Globus pallidus (tissue), 1 donor: ENCODE measurements at places on chromosomes 6 and 20.

GRCh38 chr6:36641543-36641942 is 37.0 kb upstream of the CDKN1A start:
- DNase-seq: no peak

GRCh38 chr6:106165885-106166485 is 79.8 kb downstream of the PRDM1 start:
- no peak for DNase-seq

DNA sequence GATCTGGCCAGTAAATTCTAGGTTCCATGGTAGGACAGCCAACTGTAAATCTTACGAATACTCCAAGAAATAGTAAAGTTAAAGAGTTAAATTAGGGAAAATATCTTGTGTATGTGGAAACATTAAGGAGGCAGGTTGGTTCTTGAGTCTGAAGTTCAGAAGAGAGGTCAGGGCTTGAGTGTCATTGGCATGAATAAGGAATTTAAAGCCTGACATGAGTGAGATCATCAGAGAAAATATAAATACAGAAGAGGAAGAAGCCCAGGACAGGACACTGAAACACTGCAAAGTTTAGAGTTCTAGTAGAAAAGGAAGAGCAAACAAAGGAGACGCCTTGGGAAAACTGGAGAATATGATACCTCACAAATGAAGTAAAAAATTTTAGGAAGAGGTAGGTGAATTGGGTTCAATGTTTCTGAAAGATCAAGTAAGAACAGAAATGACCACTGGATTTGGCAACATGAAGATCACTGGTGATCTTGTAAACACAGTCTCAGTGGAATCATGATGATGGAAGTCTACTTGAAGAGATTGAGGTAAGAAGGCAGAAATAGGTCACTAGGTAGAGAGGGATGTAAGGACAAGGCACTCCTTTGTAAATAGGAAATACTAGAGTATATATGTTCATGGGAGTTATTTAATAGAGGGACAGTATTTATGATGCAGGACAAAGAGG is 41.6 kb upstream of the SYNCRIP start:
- no peak for DNase-seq

DNA sequence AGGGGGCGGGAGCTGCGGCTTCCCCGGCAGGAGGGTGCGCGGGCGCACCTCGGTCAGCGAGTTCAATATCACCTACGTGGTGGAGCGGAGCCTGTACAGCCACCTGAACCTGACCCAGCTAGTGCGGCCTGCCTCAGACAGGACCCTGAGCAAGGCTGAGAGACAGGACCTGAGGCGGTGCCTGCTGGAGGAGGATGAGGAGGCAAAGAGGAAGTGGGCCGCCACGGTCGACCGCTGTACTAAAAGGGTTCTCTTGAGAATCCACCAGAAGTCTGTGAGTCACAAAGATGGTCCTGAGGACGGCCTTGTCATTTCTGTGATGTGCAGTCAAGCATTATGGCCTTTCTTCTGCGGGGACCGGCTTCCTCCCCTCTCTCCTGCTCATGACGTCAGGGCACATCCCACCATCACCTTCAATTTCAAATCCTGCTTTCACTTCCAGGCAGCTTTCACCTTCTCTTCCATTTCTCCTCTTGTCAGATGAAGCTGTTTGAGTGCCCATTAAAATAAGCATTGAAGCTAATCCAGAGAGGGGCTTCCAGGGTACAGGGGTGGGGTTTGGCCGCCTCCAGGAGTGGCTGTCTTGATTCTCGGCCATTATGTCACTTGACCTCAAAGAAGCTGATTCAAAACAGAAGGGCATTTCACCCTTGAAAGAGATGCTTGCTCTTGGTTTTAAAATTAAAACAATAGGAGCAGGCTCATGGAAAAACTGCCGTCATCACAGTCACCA is 177.6 kb downstream of the SASH1 start:
- DNase-seq: no peak

DNA sequence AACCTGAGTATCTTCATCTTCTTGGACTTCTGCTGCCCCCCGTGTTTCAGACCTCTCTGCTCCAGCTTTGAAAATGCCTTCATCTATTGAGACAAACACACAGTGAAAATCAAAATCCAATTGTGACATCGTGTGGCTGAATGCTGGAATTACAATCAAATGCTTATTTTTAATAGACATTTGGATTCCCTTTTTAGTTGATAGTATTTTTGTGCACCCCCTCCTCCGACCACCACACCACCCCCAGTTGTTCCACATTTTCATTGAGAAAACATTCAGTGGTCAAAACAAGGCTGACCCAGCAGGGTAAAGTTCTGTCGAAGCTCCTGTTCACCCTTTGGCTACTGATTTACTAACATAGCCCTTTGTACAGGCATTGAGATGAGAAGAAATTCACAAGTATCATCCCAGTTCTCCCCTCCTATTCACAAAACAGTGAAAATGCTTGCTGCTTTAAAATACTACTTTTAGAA is 79.0 kb downstream of the NRSN1 start:
- peak; percentile 25 for DNase-seq

DNA sequence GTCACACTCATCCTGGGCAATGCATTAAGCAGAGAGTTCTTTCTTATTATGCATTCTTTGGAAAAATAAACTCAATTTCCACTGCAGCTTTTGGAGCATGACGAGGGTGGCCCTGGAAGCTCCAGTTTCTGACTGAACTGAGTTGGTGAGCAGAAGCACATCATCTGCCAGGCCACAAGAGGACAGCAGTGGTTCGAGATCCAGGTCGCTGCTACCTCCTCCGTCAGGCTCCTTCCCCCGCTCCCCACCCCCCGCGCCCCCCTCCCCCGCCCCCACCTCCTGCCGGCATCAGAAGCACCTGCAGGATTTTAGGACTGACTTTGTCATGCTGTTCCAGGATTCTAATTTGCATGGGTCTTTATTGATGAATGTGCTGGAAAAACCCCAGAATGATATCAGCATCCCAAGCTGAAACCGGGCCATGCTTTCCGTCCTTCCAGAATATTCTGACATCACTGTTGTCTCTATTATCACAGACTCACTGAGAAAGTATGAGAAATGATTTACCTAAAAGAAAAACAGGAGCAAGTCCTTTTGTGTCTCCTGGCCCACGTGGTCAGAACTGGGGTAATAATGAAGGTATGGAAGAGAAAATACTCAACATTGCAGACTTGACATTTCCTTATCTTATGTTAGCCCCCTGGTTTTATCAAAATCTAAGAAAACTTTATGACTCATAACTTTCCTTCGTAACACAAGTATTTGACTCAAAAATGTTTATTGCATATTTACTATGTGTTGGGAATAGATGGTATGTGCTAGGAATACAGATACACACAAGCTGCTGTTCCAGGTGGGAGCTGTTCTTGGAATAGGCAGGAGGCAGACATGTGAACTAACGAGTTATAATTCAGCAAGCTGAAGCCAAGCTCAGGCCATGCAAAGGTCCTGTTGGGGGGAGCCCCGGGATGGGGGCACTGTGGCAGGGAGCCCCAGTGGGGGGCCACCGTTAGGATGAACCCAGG is 220.2 kb upstream of the EXOC2 start:
- DNase-seq: peak; percentile 2

DNA sequence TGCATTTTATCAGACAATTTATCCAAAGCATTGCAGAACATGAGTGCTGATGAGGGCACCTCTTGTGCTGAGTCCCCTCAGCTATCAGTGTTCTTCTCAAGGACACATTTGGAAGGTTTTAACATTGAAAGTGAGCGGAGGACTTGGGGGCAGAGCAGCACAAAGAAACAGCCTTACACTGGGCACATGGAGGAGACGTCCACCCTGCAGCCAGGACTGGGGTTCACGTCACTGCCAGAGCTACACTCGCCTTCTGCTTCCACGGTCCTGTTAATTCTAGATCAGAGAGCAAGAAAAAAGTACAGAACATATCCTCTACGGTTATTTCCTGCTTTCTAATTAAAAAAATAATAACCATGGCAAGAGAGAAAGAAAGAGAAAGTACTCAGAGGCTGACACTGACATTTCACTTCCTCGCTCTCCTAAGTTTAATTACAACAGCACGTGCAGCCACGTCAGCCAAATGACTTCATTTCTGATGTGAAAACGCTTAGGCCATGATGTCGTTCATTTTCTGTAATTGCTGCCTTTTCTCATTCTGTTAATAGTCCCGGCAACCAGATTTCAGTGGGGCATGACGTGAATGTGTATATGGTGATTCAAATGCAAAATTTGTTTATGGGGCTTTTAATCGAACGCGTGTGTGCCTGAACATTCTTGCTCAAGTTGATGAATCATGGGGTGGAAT is 5.1 kb downstream of the PRND start:
- DNase-seq: no peak

GRCh38 chr6:158149641-158150040 is 18.4 kb downstream of the SERAC1 start:
- DNase-seq: no peak
